ENCODE measurements at places on chromosomes 13 and 19.
A peak's percentile ranks its signal among the peaks of the same experiment; 100 is the strongest.

GRCh38 chr13:98083507-98083906, 59.4 kb upstream of the FARP1 start:
- no peak for DNase-seq

DNA sequence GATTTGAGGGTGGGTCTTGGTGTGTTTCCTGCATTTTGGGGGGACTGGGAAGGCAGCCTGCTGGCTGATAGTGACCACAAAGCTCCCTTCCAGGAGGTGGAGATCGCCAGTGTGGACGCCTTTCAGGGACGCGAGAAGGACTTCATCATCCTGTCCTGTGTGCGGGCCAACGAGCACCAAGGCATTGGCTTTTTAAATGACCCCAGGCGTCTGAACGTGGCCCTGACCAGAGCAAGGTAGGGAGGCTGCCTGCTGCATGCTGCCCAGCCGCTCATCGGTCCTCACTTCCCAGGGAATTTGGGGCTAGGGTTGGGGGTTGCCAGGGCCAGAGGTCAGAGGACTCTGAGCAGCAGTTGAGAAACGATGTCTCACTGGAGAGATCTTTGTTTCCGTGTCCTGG, 30.2 kb downstream of the UPF1 start:
- DNase-seq: no peak

DNA sequence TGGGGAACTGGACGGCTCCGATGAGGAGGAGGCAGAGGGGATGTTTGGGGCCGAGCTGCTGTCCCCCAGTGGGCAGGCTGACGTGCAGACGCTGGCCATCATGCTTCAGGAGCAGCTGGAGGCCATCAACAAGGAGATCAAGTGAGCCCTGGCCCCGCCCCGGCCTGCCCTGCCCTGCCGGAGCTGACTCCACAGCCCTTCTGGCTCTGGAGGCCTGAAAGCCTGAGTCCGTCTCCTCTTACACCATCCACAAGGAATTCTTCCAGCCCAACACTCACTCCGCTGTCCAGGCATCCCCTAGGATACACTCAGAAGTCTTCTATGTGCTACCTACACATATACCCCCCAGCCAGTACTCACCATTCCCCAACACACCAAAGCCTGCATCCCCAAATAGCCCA, 17.4 kb downstream of the PPFIA3 start:
- no peak for DNase-seq

DNA sequence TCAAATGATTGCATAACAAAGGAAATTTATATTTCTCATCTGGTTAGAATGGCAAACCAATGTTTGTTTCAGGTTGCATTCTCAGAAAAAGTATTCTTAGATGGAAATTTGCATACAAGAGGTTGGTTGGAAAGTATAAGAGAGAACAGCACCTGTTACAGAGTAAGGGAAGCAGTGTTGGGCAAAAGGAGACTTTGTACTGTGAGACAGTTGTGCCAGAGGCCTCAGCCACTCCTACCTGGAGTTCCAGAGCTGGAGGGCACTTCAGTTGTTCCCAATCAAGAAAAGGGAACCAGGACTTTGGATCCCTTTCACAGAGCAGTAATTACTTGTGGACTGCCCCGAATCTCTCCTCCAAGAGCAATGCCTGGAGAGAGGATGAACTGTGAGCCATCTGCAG, 81.8 kb downstream of the SPRY2 start:
- DNase-seq: no peak

- DNase-seq: peak; percentile 20
Measured at GRCh38 chr13:94312511-94313216, 166.8 kb downstream of the DCT start.

DNA sequence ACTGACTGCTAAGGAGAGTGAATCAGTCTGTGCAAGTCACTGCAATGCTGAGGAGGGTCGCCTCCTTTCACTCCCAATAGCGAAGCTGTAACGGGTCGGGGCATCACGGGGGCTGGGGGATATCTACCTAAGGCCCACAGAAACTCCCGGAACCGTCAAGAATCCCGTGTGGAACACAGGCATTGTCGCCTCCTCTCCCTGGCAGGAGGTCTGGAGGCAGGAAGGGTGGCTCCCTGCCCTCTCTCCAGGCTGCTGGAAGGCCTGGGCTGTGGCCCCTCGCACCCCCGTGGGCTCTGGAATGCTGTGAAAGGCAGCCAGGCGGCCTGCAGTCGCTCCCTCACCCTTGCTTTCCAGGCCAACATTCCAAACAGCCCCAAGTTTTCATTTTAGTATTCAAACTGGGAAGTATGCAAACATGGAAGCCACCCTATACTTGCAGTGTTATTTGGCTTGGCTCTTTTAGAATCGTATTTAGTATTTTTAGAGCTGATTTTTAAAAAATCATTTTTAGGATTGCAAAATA, 109.4 kb downstream of the CRYL1 start:
- no peak for DNase-seq

GRCh38 chr13:84834201-84834600, 951.9 kb upstream of the SLITRK1 start:
- no peak for DNase-seq

DNA sequence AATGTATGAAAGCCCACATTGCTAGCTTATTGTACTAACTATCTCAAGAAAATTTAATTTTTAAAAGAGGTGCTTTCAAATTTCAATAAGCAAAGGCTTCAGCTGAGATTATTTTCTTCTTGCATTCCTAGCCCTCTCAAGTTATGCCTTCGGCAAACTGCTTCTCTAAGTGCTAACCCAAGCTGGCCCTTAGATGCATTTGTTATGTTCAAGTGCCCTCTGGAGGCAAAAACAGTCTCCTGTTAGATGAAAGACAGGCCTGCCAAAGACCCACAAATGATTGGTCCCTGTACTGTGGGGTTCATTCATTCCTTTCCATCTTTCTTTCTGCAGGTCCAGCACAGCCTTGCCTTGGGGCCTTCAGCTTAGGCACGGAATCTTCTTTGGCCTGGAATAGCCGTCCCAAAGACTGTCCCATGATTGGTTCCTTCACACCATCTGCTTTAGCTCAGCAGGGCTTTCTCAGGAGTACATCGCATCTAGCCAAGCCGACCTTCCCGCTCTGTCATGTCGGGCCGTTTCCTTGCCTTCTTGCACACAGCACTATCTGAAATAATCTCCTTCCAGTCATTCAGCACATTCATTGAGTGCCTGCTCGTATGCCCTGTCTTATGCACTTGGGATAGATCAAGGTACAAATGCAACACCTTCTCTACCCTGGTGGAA, 26.4 kb upstream of the TPTE2 start:
- DNase-seq: no peak

DNA sequence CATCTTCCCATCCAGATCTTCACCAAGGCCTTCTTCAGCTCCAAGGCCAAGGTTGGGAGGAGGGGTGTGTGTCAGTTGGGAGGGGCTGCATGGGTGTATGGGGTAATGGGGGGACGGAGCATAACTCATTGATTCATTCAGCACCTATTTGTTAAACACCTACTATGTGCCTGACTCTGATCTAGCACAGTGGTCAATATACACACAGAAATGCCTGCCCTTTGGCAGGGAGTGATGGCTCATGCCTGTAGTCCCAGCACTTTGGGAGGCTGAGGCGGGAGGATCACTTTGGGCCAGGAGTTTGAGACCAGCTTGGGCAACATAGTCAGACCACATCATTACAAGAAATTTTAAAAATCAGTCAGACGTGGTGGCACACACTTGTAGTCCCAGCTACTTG, 19.2 kb upstream of the SPACA4 start:
- no peak for DNase-seq

Measured in NCI-H2081 treated with DMSO at 0.1 percent for 48 hours (cell line).